Activated CD4-positive, alpha-beta T cell treated with anti-CD3 and anti-CD28 coated beads, Interleukin-2, amount 10 ng/mL, durations not matched to agents 24 days and 14 days (primary cell): ENCODE measurements at places on chromosomes 4 and X. TPM values are rescaled to one million over a fixed set of nuclear protein-coding genes. Genes with fewer than 3 reads are reported as not detected.

The SULT1E1 gene
- not detected in 2 replicates for total RNA-seq

The TLR6 gene
- 0.88 and 1.1 TPM in 2 replicates for total RNA-seq

DNA sequence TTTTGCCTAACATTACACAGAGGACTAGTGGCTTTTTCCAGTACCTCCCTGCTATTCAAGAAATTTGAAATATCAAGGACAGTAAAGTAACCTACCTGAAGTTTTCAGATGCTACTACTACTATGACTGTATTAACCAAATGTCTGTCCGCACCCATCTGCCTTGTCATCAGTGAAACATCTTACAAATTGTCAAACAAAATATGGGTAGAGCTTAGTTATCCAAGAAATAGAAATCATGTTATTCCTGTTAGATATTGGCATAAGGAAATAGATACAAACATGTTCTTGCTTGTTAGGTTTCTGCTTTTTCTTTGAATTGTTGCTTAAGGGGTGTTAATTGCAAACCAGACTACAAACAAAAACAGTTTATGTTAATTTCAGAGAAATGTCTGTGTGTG, 63.9 kb downstream of the PLS3 start:
- H3K4me1 ChIP-seq, result no peaks in the 10 kb centered on the region
- no peak for DNase-seq

The SSX2B gene
- not detected in 2 replicates for total RNA-seq

- peaks cover 9% of the 10 kb centered on the region for H3K27me3 ChIP-seq
- no peak overlapping the region for H3K27ac ChIP-seq
- no peaks in the 10 kb centered on the region for H3K36me3 ChIP-seq
- H3K4me1 ChIP-seq, result no peaks in the 10 kb centered on the region
Measured at GRCh38 chr4:173002830-173003561, 165.6 kb upstream of the GALNT7 start.

- DNase-seq, result no peak
- no peaks in the 10 kb centered on the region for H3K27me3 ChIP-seq
- no peaks in the 10 kb centered on the region for H3K36me3 ChIP-seq
- H3K4me3 ChIP-seq, result no peak overlapping the region
Measured at GRCh38 chrX:13485167-13485566, 84.2 kb upstream of the EGFL6 start.

DNA sequence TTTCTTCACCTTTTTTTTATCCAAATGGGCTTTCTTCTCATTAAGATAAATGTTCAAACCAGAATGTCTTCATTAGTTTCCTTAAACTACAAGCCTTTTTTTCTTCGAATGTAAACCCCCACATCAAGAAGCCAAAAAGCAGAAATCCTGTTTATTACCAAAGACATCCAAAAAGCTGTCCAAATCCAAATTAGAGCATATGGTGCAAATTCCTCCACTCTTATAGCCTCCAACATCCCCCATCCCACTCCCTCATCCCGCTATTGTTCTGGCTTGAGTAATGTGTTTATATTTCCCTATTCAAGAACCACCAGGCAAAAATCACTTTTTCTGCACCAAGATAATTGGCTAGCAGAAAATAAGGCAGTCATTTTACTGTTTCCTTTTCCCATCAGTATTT, 315.1 kb upstream of the ADGRL3 start:
- H3K4me1 ChIP-seq, result no peaks in the 10 kb centered on the region
- no peak overlapping the region for H3K27ac ChIP-seq
- no peak overlapping the region for H3K4me3 ChIP-seq
- no peaks in the 10 kb centered on the region for H3K27me3 ChIP-seq
- H3K36me3 ChIP-seq, result no peaks in the 10 kb centered on the region

- no peak overlapping the region for H3K27ac ChIP-seq
- no peaks in the 10 kb centered on the region for H3K36me3 ChIP-seq
- H3K4me1 ChIP-seq, result peaks cover 2% of the 10 kb centered on the region
- no peak overlapping the region for H3K4me3 ChIP-seq
- no peak for DNase-seq
- H3K27me3 ChIP-seq, result no peaks in the 10 kb centered on the region
Measured at GRCh38 chrX:48613502-48614160, 16.3 kb downstream of the WDR13 start.

The LPAR4 gene
- total RNA-seq, result not detected in 2 replicates

The PAGE5 gene
- total RNA-seq, result not detected in 2 replicates

The BCORL1 gene
- total RNA-seq, result 8.0 and 9.2 TPM in 2 replicates

DNA sequence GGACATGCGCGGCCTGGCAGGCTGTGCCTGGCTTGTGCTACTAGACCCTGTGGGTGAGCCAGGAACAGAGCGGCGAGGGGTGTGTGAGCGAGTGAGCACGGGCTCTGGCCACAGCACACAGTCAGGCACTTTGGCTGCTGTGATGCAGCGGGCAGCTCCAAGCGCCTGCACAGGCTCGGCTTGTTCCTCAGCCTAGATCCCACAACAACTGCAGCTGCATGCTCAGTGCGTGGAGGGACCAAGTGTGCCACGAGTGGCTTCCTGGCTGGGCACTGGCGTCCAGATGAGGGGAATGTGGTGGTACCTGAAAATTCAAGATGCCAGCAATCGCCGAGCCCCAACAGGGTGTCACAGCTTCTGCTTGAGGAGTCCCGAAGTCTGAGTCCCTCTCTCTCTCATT, 1056.6 kb downstream of the RAPGEF2 start:
- no peaks in the 10 kb centered on the region for H3K4me1 ChIP-seq
- no peak overlapping the region for H3K27ac ChIP-seq
- H3K36me3 ChIP-seq, result no peaks in the 10 kb centered on the region

DNA sequence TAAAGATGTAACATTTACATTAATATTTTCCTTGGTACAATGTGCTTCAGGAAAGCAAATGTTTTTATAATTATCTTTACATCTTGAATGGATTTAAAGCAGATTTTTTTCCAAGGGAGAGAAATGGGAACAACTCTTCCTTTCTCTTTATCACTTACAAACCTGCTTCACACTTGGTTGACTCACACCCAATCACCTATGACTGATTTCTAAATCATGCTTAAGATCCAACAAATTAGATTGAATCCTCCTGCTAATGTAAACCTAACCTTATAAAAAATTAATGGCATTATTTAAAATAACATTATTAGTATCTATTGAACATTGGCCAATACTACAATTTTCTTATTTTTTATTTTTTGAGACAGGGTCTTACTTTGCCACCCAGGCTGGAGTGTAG, 127.1 kb downstream of the INPP4B start:
- no peaks in the 10 kb centered on the region for H3K27me3 ChIP-seq
- peaks cover 15% of the 10 kb centered on the region for H3K4me1 ChIP-seq
- peaks cover 4% of the 10 kb centered on the region for H3K36me3 ChIP-seq
- no peak overlapping the region for H3K27ac ChIP-seq
- no peak for DNase-seq
- H3K4me3 ChIP-seq, result no peak overlapping the region

GRCh38 chr4:155207534-155208257, 740 bp upstream of the NPY2R start:
- DNase-seq, result no peak
- no peak overlapping the region for H3K27ac ChIP-seq
- peaks cover 34% of the 10 kb centered on the region for H3K27me3 ChIP-seq
- H3K4me1 ChIP-seq, result no peaks in the 10 kb centered on the region

DNA sequence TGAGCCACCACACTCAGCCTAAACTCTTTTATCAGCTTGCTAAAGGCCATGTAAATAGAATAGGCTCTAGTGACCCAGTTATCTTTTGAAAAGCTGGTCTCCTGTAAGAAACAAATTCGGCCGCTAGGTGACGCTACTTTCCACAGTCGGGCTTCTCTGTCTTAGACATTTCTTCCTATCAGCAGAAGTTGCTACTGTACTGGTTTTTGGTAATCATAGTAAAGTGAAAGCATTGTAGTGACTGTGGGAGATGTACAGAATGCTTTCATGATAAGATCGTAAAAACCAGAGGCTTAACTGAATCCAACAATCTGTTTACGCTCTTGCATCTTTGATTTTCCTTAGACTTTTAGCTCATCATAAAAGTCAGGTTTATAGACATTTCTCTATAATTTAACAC, 82.6 kb downstream of the GK start:
- peaks cover 8% of the 10 kb centered on the region for H3K36me3 ChIP-seq
- peaks cover 7% of the 10 kb centered on the region for H3K4me1 ChIP-seq
- no peak overlapping the region for H3K27ac ChIP-seq

DNA sequence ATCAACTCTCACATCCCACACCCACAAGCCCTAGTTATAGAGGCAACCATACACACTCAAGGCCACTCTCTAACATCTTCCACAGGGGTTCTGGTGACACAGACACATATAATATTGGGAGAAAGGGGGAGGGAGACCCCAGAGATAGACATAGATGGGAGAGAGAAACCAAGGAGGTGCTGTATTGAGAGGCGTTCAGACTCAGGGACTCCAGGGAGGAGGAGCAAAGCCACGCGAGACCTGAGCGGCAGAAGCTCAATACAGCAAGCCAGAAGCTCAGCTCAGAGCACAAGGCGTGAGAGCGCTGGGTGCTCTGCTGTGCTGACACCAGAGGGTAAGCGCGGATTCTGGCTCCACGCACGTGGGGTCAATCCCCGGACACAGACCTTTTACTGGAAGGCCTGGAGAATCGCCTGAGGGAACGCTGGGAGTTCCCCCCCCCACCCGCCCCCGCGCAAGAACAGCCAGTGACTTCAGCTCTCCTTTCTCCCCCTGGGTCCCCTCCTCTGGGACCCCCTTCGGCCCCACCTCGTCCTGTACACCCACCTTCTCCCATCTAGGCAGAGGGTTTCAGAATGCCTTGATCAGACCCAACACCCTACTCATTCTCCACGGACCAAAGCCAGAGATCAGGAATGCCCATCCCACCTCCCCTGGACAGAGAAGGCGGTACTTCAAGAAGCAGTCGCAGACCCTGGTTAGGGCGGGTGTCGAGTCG, 8.7 kb downstream of the MSX1 start:
- no peak for DNase-seq
- no peak overlapping the region for H3K4me3 ChIP-seq
- H3K27ac ChIP-seq, result no peak overlapping the region
- peaks cover 2% of the 10 kb centered on the region for H3K4me1 ChIP-seq

- H3K4me3 ChIP-seq, result no peak overlapping the region
- no peak overlapping the region for H3K27ac ChIP-seq
- H3K36me3 ChIP-seq, result no peaks in the 10 kb centered on the region
- DNase-seq, result no peak
- H3K27me3 ChIP-seq, result no peaks in the 10 kb centered on the region
- no peaks in the 10 kb centered on the region for H3K4me1 ChIP-seq
Measured at GRCh38 chr4:95825546-95825945, 14.3 kb upstream of the PDHA2 start.

GRCh38 chrX:23202326-23202725, 132.3 kb upstream of the PTCHD1 start:
- H3K4me1 ChIP-seq, result no peaks in the 10 kb centered on the region
- H3K4me3 ChIP-seq, result no peak overlapping the region
- DNase-seq, result no peak
- no peak overlapping the region for H3K27ac ChIP-seq

DNA sequence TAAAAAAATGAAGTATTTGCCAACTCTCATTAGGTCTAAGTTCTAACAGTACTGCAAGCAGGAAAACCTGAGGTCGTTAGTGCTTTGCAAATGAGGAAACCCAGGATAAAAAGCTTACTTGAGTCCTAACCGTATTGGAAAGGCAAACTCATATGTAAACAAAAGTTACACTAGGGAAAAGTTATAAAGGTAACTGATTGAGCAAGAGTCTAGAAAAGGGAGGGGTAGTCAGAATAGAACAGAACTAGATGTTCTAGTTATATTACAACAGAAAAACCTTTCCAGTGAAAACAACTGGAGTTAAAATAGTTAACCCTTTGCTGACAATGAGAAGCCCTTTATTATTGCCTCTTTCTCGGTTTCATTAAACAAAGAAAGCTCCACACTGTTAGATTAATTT, 66.4 kb upstream of the MAOA start:
- no peak overlapping the region for H3K27ac ChIP-seq
- no peaks in the 10 kb centered on the region for H3K36me3 ChIP-seq
- no peak overlapping the region for H3K4me3 ChIP-seq
- H3K27me3 ChIP-seq, result no peaks in the 10 kb centered on the region
- DNase-seq, result no peak

The IL3RA gene
- total RNA-seq, result 3.1 and 3.4 TPM in 2 replicates

The MAGEA3 gene
- total RNA-seq, result not detected in 2 replicates

The CT55 gene
- total RNA-seq, result not detected in 2 replicates

GRCh38 chr4:15756361-15756861, 21.7 kb upstream of the CD38 start:
- peaks cover 3% of the 10 kb centered on the region for H3K36me3 ChIP-seq
- peak overlapping the region; percentile 77 for H3K4me3 ChIP-seq
- peak overlapping the region; percentile 94 for H3K27ac ChIP-seq
- no peaks in the 10 kb centered on the region for H3K27me3 ChIP-seq
- H3K4me1 ChIP-seq, result peaks cover 51% of the 10 kb centered on the region

- no peaks in the 10 kb centered on the region for H3K27me3 ChIP-seq
- H3K36me3 ChIP-seq, result peaks cover 66% of the 10 kb centered on the region
- no peak for DNase-seq
- H3K27ac ChIP-seq, result no peak overlapping the region
- H3K4me1 ChIP-seq, result peaks cover 40% of the 10 kb centered on the region
- no peak overlapping the region for H3K4me3 ChIP-seq
Measured at GRCh38 chr4:102807345-102807744, 20.0 kb downstream of the UBE2D3 start.

DNA sequence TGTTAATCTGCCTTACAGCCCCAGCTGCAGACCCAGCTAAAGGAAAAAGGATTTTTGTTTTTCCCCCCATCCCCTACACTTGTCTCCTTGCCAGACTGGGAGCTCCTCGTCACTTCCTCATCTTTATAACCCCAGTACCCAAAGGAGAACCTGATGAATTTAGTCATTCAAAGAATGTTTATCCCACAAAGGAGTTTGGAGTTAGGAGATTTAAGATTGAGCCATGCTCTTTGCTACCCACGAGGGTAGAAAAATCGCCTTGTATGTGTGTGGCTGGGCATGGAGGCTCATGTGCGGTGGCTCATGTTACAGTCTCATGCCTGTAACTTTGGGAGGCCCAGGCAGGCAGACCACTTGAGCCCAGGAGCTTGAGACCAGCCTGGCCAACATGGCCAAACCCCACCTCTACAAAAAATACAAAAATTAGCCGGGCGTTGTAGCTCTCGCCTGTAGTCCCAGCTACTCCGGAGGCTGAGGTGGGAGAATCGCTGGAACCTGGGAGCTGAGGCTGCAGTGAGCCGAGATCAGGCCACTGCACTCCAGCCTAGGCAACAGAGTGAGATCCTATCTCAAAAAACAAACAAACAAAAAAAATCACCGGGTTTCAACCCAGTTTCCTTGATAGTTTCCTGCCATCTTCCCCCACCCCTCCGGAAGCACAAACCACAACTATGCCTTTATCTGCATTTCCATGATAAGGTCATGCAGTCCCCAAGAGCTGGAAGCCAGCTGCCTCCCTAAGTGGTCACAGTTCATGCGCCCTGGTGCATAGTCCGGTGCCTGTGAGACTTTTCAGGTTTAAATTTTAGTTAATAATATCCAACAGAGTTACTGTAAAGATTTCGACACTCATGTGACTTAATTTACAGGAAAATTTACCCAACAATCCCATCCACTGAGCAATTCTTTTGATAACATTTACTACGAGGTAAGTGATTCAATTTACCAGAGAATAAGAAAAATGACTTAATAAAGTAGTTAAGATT, 1.5 kb downstream of the CFAP97 start:
- peak overlapping the region; percentile 97 for H3K4me3 ChIP-seq
- H3K4me1 ChIP-seq, result peaks cover 36% of the 10 kb centered on the region
- peaks cover 19% of the 10 kb centered on the region for H3K36me3 ChIP-seq
- H3K27me3 ChIP-seq, result no peaks in the 10 kb centered on the region
